Spleen (tissue), 13 donors: ENCODE measurements at places on chromosomes 5 and 9.

GRCh38 chr9:79301085-79301484 lies 270.7 kb upstream of the TLE4 start:
- H3K36me3 ChIP-seq: no peaks in the 10 kb centered on the region
- no peak for DNase-seq
- no peak overlapping the region for H3K27ac ChIP-seq
- H3K4me3 ChIP-seq: no peak overlapping the region

GRCh38 chr9:99986642-99987041 lies 80.2 kb downstream of the STX17 start:
- peaks cover 4% of the 10 kb centered on the region for H3K36me3 ChIP-seq
- H3K27me3 ChIP-seq: no peaks in the 10 kb centered on the region
- H3K4me1 ChIP-seq: no peaks in the 10 kb centered on the region
- H3K27ac ChIP-seq: no peak overlapping the region
- no peak overlapping the region for H3K4me3 ChIP-seq

DNA sequence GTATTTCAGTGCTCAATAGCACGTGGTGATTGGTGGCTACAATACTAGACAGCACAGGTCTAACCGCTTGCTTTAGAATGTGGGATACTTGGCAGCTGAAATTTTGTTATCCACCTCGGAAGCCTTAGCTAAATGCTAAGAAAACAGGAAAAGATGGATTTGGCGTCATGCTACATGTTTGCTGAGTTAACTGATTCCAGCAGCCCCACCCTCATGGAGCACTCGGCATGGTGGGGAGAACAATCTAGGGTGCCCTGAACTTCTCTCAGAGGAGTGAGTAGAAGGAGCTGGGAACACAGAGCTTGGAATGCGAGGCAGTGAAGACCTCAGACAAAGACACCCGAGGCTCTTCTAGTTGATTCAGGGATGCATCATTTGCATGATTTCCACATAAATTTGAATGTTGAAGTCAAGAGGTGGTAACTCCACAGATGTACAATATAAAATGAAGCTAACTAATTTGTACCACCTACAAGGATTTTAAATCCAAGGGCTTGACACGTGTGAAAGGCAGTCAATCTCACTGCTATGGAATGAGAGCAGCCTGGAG lies 145.1 kb upstream of the FSTL4 start:
- no peaks in the 10 kb centered on the region for H3K4me1 ChIP-seq
- H3K4me3 ChIP-seq: no peak overlapping the region
- no peaks in the 10 kb centered on the region for H3K36me3 ChIP-seq
- no peaks in the 10 kb centered on the region for H3K27me3 ChIP-seq

GRCh38 chr9:120733190-120733589 lies 18.9 kb upstream of the MEGF9 start:
- no peak overlapping the region for H3K4me3 ChIP-seq
- H3K4me1 ChIP-seq: peaks cover 74% of the 10 kb centered on the region

DNA sequence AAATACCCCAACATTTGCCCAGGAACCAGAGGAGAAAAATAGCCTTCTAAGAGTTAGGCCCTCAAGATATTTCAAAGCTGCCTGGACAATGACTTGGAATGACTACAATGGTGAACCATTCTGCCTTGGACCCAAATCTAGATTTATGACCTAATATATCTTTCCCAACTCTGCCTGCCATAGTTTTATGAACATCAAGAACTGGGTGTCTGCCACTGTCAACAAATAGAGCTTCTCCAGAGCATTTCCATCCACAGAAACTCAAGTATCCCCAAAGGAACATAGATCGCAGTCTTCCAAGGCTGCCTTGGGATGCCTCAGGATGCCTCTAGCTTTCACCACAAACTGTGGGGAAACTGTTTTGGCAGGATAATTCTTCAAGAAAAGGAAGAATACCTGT lies 48.2 kb upstream of the NFIB start:
- DNase-seq: no peak
- no peak overlapping the region for H3K4me3 ChIP-seq
- no peak overlapping the region for H3K27ac ChIP-seq
- H3K4me1 ChIP-seq: no peaks in the 10 kb centered on the region
- H3K27me3 ChIP-seq: no peaks in the 10 kb centered on the region

DNA sequence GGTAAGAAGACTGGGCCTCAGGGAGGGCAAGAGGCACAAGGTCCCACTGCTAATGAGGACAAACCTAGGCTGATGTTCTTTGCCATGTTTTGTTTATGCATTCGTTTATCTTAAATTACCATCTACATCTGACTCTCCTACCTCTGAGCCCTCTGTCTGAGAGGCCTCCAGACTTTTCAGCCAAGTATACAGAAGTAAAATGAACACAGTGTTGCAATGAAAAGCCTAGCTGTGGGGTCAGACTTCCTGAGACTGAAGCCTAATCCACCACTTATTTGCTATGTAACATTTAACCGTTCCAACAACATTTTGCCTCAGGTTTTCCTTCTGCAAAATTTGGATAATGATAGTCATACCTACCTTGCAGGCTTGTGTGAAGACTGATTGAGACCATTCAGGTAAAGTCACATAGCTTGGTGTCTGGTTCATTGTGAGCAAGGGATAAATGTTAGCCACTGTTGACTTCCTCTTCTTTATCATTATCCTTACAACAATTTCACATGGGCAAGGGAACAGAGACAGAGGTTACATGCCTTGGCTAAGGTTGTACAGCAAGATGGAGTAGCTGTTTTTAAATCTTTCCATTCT lies 374.9 kb upstream of the CLINT1 start:
- no peak overlapping the region for H3K27ac ChIP-seq
- H3K4me1 ChIP-seq: peaks cover 17% of the 10 kb centered on the region
- DNase-seq: no peak
- H3K36me3 ChIP-seq: no peaks in the 10 kb centered on the region
- H3K27me3 ChIP-seq: no peaks in the 10 kb centered on the region

DNA sequence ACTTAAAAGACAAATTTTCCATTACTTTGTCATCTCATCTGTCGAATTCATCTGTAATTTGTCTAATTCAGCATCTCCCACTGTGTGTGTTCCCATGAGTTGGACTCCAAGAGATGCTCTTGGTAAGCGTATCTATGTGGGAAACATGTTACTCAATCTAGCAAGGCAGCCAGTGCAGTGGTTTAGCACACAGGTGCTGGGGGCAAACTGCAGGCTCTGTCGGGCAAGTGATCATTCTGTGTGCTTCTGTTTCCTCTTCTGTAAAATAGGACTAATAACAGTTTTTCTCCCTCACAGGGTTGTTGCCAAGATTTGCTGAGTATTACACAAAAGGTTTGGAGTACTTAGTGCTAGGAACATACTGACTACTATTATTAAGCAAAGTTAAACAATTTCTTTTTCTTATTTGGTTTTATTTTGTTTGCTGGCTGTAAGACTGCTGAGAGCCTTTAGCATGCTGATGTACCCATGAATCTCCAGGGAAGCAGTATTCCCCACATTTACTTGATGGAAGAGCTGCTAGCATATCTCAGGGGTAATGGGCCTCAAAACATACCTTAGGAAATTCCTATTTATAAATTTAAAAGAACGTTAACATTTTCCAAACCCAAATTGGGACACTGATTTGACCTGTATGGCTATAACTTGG lies 709 bp upstream of the GAPT start:
- H3K27me3 ChIP-seq: no peaks in the 10 kb centered on the region
- no peak overlapping the region for H3K4me3 ChIP-seq
- H3K27ac ChIP-seq: peak overlapping the region; percentile 78

- no peaks in the 10 kb centered on the region for H3K36me3 ChIP-seq
- peak overlapping the region; percentile 27 for H3K4me3 ChIP-seq
- DNase-seq: peak; percentile 84
- peaks cover 9% of the 10 kb centered on the region for H3K27me3 ChIP-seq
Measured at GRCh38 chr9:137454597-137455358, 4.4 kb downstream of the NSMF start.
